ENCODE measurements at places on chromosomes 5 and 9. TPM values are rescaled to one million over a fixed set of nuclear protein-coding genes. Genes with fewer than 3 reads are reported as not detected.

GRCh38 chr5:115855959-115856358, 14.2 kb downstream of the AP3S1 start:
- no peak for ATAC-seq

DNA sequence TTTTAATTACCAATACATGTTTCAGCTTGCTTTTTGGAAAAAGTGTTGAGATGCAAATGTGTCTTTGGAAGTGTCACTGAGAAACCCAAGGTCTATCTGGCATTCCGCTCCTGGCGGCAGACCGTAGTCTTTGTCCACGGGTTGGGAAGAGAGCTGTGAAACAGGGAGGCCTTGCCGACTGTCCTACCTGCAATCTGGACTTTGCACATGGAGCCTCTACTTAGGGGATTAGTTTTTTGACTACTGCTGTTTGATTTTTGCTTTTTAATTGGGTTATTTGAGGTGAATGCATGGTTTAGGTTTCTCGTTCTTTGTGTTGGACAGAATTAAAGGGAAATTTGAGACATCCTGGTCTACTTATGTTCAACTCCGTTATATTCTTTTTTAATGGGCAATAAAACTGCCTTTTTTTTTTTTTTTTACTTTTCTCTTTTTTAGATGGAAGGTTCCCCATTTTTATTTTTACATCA, 25.7 kb downstream of the TRIO start:
- no peak for ATAC-seq

DNA sequence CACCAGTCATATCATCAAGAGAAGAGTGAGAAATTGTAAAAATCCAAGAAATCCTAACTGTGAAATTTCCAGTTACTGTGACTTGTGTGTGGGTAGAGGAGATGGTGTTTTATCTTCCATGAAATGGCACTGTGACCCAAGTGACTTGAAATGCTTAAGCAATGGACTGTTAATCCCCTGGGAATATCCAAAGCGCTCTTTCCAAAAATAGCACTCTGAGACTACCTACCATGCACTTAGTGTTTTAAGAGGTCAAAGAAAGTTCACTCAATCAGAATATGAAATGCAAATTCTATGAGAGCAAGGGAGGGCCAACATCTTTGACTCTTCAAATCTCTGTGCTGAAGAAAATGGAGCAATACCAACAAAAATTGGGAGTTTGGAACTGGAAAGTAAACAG, 244.0 kb downstream of the GABRB2 start:
- no peak for ATAC-seq

- peak; percentile 84 for ATAC-seq
These were observed 41.9 kb downstream of the ST8SIA4 start for GRCh38 chr5:100861148-100861547.

- ATAC-seq, result peak; percentile 42
These were observed 171.3 kb downstream of the GDNF start for GRCh38 chr5:37668524-37669047.

The SLIT3 gene
- not detected for total RNA-seq

All from activated T-helper 17 cell treated with anti-CD3 and anti-CD28 coated beads, Interleukin-2, amount 50 U/mL, for 72 hours (primary cell).